NT2/D1 (cell line): ENCODE measurements at places on chromosomes 12 and 14.
A peak's percentile ranks its signal among the peaks of the same experiment; 100 is the strongest.

- peak; percentile 27 for DNase-seq
Measured at GRCh38 chr12:14841761-14842160, 1.6 kb downstream of the ART4 start.

- DNase-seq: no peak
Measured at GRCh38 chr12:106632797-106633450, 50.1 kb downstream of the RFX4 start.

GRCh38 chr12:94663702-94664101 lies 13.3 kb upstream of the TMCC3 start:
- no peak for DNase-seq

- DNase-seq: no peak
Measured at GRCh38 chr12:100574187-100575074, 947 bp downstream of the GAS2L3 start.

DNA sequence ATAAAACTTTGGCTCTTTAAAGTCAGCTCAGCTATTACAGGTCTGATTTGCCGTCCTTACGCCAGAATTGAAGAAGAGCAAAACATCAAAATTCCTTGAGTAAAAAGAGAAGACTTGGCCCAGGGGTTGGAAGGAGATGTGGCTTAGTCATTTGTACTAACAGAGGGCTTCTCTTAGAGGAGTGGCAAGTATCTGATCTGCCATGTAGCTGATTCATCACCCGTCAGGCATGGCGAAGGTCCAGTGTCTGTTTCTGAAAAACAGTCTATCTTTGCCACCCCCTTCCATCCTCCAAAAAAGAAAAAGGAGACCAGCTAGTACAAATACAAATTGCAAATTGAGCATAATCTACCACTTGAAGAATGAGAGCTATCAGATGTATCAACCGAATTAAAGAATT lies 91.9 kb downstream of the RAD52 start:
- no peak for DNase-seq

DNA sequence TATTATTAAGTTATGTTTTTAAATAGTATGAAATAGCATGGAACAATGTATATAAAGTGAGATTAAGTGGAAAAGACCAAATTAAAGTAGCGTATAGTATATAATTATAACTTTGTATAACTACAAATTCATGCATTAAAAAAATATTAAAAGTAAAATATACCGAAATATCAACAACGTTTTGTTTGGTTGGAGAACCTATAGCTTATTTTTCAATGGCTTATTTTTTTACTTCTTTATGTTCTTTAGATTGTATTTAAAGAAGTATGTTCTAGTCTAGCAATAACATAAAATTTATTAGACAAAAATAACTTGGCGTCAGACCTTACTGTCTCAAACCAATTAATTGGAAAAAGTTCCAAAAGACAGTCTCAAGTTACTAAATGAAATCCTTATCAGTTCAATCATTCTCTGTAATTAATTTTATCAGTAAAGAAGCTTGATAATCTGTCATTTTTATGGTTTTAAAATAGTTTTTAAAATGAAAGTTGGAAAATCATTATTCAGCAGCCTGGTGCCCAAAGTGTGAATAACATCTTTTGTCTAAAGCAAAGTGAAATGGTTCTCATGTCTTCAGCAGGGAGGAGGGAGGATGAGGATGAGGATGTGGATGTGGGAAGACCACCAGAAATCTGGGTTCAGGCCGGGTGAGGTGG lies 46.7 kb downstream of the IRAK3 start:
- no peak for DNase-seq

DNA sequence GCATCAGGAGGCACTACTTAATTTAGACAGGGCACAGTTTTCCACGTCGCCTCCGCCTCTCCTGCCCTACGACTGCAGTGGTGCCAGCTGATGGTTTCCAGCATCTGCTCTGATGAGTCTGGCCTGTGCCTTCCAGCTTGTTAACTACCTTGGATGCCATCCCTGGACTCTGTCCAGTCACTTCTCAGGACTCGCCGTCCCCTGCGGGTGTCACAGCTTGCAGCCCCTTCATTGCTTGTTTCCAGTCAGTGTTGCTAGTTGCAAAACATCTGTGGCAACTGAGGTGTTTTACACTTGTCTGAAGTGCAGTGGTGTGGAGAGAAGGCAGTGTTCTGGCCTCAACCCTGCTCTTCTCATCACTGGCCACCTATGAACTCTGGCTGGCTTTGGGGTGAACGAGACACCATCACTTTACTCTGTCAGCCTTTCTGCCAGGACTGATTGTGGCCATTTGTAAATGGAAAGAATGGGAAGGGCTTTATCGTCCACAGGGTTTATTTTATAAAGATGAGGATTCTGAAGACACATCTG lies 8.3 kb downstream of the ADGRD1 start:
- DNase-seq: no peak

DNA sequence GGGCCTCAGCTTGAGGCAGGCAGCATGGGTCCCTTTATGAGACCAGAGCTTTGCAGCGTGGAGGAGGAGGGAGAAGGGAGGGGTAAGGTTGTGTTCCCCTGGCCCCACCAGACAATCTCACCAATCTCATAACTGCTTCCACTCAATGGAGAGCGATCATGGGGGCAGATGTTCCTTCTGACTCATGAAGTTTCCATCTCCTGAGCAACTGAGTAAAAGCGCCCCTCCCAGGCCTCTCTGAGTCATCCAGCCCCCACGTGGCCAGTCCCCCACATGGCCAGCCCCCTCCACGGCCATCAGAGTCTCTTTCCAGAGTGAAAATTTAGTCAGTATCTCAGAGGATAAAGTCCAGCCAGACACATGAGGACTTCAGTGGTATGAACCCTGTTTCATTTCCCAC lies 39.2 kb upstream of the PLXNC1 start:
- no peak for DNase-seq

DNA sequence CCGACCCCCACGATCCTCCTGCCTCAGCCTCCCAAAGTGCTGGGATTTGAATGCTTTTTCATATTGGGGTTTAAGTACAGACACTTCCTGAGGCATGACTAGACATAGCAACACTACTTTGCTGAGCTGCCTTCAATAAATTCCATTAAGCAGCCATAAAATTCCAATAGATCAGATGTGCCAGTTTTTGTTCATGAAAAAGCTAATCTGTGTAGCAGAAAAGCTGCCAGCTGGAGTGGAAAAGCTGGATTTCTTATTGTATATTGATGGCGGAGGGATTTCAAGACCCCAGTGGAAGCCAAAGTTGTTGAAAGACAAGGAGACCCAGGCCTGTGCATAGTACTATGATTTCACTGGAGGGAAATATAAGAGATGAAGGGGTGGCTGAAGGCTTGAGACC lies 209.0 kb upstream of the NUDT4 start:
- no peak for DNase-seq

DNA sequence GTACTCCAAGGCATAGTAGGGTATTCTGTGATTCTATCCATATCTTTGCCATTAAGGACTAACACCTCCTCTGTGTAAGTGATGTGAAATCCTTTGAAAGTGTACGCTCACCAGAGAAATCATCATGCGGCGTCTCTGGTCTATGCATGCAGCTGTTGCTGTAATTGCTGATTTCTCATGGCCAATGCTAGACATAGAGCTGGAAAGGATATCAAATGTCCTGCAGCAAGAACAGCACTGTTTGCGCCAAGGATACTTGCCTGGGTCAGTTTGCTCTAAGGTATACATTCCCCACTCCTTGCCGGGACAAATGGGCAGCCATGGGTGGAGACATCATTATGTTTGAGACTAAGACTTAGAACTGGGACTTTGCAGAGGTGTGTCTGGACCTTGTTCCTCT lies 896.4 kb downstream of the BCL11B start:
- DNase-seq: no peak

DNA sequence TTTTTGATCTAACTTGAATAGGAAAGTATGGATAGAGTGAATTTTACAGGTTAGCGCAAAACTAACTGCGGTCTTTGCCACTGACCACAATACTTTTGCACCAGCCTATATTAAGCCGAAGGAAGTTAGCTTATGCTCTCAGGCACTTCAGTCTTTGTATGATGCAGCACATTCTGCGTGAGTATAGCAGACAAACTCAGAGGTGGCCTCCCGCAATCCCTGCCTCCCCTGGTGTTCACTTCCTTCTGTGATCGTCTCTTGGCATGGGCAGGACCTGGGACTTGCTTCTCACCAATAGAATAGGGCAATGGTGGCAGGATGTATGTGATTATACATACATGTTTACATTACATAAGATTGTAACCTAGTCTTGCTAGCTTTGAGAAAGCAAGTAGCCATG lies 10.3 kb upstream of the SLC6A13 start:
- DNase-seq: no peak

GRCh38 chr12:54419088-54419887 lies at the start of gene ITGA5:
Gene ITGA5 (minus strand): TSS chr12:54419266. CDS start chr12:54419198, 68 bp downstream.
- DNase-seq: no peak

DNA sequence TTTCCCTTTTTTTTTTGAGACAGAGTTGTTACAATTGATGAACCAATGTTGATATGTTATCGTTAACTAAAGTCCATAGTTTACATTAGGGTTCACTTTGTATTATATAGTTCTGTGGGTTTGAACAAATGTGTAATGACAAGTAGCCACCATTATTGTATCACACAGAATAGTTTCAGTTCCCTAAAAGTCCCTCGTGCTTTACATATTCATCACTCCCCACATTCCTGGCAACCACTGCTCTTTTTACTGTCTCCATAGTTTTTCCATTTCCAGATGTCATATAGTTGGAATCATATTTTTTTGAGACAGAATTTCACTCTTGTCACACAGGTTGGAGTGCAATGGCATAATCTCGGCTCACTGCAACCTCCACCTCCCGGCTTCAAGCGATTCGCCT lies 12.5 kb downstream of the HSD17B6 start:
- DNase-seq: no peak

DNA sequence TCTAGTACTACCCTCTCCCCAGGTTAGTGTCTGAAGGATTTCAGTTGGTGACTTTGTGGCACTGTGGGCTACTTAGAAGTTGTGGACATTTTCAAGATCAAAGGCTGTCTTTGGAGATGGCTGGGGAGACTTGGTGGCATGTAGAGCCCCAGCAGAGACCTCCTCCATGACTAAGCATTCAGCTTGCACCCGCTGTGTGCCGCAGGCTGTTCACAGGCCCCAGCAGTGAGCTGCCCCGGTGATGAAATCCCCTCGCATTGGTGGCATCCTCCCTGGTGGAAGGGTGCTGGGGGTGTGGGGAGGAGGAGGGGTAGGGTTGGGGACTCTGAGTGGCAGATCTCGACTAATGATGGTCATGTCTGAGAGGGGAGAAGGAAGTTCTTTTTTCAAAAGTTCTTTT lies 173.9 kb downstream of the TSPAN9 start:
- DNase-seq: no peak

DNA sequence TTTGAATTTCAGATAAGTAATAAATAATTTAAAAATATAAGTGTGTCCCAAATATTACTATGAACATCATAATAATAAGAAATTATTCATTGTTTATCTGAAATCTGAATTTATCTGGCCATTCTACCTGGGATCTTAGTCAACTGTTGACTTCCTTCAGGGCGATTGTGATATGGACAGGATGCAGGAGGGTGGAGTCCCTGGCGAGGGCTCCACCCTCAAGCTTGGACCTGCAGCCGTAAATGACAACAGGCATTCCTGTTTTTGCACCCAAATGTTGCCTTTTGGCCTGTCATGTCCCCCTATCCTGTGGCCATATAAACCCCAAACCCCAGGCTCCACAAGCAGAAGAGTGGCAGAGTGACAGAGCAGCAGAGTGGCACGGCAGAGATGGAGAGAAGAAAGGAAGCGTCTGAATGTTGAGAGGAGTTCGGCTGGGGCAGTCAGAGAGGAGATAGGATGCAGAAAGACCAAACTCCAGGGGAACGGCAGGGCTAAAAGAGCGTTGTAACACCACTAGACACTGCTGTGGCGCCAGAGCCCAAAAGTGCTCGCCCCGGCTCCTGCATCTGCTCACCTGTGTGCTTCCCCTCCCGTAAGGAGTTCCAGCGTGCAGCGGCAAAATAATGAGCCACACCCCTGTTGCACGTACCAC lies 39.4 kb upstream of the FUT8 start:
- no peak for DNase-seq

- DNase-seq: no peak
Measured at GRCh38 chr12:5549011-5549410, 117.1 kb downstream of the NTF3 start.

DNA sequence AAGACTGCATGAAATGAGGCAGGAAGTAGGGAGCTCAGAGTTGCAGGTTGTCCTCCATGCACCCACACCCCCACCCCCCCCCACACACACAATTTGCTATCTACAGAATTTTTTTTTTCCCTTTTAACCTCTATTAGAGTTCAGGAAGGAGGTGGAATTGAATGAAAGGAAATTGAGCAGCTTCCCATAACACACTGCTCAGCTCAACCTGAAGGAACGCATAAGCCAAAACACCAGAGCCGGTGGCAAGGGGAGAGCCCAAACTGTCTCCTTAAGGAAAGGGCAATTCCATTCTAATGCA lies 74.1 kb downstream of the NUAK1 start:
- DNase-seq: no peak

DNA sequence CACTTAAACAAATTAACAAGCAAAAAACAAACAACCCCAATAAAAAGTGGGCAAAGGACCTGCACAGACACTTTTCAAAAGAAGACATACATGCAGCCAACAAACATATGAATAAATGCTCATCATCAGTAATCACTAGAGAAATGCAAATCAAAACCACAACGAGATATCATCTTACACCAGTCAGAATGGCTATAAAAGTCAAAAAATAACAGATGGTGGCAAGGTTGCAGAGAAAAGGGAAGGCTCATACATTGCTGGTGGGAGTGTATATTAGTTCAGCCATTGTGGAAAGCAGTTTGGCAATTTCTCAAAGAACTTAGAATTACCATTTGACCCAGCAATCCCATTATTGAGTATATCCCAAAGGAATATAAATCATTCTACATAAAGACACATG lies 34.6 kb upstream of the NT5DC3 start:
- DNase-seq: no peak

DNA sequence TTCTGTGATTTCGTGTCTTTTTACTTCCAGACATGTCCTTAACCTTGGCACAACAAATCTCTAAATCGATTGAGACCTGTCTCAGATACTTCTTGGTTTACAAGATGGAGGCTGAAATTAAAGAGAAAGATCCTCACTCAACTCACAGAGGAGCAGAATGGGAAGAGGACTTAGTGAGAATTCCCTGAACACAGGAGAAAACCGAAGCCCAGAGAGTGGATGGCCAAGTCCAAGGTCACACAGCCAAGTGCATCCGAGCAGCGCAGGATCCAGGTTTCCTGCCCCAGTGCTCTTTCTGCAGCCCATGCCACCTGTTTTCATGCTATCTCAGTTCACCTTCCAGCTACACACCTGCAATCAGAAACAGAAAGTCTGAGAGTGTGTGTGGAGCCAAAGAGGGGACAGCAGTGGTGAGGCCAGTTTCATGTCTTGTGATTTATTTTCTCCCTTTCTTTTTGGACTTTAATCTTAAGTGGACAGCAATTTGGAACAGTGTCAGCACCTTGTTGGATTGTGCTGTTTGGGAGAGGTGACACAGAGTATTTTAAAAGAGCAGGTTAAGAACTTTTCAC lies 22.9 kb upstream of the TCL1B start:
- no peak for DNase-seq

DNA sequence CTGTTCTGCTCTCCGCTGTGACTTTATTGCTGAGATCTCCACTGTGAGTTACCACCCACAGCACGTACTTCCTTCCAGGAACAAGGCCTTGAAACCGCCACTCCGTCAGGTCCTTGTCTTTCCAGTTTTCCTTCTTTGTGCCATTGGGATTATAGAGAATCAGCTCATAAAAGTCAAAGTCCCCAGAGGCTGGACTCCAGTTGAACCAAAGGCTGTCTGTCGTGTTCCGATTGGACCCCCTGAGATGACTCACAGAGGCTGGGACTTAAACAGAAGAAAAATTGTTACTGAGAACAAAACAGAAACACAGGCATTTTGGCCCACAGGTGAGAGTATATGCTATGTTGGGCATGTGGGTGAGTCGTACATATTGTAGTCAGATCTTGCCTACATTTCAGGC lies 76.6 kb downstream of the PTPRB start:
- DNase-seq: no peak

- no peak for DNase-seq
Measured at GRCh38 chr14:36503771-36504741, 16.0 kb downstream of the NKX2-1 start.
